ENCODE measurements at places on chromosomes 11 and 22.

DNA sequence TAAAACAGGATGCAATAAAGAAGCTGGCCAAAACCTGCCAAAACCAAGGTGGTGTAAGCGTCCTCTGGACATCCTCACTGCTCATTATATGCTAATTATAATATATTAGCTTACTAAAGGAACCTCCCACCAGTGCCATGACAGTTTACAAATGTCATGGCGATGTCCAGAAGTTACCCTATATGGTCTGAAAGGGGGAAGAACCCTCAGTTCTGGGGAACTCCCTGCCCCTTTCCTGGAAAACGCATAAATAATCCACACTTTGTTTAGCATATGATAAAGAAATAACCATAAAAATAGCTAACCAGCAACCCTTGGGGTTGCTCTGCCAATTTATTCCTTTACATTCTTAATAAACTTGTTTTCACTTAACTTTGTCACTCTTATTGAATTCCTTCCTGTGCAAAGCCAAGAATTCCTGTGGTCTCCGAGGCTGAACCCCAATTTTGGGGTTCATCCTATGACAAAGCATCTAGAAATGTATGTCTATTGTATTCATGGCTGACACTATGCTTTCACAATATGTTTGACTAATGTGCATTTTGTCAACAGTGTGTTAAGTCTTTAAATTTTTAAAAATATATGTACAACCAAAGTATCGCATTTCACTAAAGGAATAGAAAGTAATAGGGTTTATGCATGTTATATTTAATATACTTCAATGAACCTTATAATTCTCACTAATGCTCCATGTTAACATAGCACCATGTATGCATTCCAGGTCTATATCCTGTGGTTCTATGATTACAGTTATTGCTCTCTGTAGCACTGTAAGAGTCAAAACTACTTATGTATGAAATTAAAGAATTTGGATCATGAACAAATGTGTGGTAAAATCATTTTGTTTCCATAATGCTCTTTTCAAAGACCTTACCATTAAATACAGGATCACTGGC lies 25.1 kb downstream of the LGR4 start:
- peak; percentile 71 for DNase-seq

- no peak for DNase-seq
Observed at GRCh38 chr11:6563121-6563619, 40.2 kb downstream of the RRP8 start.

DNA sequence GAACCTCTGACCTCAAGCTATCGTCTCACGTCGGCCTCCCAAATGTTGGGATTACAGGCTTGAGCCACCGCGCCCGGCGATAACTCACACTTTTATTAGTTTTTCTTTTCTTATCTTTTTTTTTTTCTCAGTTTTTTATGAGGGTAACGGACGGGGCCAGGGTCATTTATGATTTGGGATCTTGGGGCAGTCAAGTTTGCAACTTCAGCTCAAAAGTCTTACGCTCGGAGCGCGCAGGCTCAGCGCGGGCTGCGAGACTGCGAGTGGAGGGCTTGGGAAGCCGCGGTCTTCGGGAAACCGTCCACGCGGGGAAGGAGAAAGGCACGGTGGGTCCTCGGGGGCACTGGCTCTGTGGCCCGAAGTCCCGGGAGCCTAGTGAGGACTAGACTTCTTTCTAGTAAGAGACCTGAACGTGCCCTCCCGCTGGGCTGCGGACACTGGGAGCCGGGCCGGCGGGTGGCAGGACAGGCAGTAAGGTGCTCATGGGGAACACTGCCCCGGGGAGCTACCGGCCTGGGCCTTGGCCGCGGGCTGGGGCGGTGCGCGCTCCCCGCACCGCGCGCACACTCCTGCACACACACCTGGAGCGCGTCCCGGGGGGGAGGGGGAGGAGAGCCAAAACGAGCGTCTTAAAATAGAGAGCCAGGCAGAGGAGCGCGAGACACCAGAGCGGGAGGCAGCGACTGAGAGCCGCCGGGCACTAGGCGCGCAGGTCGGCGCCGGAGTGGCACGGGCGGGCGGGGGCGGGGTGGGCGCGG lies 476 bp upstream of the BARX2 start:
- no peak for DNase-seq

- no peak for DNase-seq
Observed at GRCh38 chr22:45640291-45640940, 31.2 kb upstream of the ATXN10 start.

DNA sequence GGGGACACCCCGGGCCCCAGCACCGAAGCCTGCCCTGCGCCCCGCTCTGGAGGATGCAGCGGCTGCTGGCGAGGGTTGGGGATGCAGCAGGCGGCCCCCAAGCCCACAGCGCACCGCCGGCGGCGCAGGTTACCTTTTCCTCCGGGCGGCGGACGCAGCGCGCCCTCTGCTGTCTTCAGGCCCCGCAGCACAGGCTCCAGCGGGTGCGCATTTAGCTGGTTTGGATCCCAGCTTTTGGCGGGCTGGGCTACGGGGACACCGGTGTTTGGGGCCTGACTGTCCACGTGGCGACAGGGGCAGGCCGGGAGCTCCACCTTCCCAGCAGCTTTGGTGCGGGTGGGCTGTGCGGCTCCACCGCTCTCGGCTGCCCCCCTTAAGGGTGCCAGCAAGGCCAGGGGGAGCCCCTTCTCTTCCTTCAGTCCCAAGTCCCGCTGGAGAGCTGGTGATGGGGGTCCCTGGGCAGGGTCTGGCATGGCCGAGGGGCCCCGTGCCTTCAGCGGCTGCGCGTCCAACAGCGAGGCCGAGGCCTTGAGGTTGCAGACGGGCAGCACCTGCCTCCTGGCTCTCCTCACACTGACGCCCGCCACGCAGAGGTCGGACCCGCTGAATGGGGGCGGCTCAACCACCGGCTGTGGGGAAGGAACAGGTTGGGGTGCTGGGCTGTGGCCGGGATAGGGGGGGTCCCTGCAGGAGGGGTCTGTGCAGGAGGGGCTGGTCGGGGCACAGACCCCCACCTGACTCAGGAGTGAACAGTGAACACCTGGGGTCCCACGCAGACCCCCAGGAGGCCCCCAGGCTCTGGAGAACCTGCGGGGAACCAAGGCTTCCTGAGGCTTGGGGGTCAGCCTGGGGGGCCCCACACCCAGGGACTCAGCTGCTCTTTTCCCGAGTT lies 18.0 kb upstream of the IL17REL start:
- DNase-seq = peak; percentile 3
